ENCODE measurements at places on chromosomes 1 and 21.

DNA sequence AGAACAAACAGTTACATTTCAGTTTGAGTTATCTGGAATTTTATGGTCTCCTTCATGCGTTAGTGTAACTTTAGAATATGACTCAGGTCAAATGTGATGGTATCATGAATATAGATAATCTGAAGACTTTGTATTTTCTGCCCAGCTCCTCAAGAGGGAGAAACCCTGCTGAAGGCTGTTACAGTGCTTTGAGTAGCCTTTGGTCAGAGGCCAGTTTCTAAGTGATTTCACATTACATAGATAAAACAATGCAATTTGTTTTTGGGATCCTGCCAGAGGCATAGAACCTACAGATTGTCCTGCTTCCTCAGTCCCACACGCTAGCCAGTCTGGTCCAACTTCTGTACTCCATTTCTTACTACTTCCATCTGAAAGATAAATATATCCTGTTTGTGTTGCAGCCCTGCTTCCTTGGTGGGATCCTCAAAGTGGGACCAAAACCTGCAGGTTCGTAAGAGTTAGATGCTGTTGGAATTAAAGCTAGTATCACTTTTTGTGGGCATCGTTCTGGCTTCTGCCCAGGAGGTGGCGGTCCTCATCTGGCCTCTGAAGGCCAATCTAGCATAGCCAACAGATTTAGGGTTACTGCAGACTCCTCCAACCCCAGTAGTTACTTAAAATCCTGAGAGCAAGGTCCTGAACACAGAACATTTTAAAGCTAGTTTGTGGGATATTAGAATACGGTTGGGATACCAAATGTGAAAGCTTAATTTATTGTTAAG is 645.8 kb upstream of the USP24 start:
- no peak for DNase-seq

- DNase-seq = no peak
Observed at GRCh38 chr1:80910426-80910825, 890.3 kb upstream of the ADGRL2 start.

DNA sequence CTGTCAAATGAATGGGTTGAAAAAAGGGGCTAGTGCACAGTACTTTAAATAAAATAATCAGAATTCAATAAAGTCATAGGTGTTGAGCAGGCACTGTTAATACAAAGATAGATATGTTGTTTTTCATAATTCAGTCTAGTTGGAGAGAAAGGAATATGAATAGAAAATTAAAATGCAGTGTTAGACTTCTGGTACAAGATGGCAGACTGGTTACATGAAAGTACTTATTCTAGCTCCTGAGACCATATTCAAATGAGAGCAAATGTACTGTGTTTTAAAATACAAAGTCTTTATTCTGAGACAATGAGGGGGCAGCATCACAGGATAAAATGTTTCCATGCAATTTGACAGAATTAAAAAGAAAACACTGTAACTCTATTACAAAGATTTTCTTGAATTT is 542.1 kb downstream of the COL11A1 start:
- DNase-seq = no peak

DNA sequence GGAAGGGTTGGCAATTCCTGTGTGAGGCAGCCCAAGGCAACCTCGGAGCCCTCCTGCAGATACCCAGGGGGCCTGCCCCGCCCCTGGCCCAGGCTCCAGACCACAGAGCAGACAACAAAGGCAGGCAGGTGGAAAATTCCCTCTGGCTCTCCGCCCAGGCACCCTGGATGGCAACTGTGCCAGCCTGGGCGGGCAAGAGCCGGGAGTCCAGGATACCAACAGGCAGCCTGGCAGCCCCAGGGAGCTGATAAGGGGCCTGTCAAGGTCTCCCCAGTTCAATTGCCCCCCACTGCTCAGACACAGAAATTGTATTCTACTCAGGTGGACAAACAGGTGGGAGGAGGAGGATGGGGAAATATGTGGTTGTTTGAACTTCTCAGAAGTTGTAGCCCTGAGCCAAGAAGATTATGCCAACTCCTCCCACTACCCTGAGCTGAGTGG is 15.4 kb upstream of the GPR37L1 start:
- DNase-seq = no peak

GRCh38 chr21:36478207-36478701 is 1.7 kb downstream of the CLDN14 start:
- no peak for DNase-seq

GRCh38 chr1:14997646-14998276 is 155.8 kb upstream of the TMEM51 start:
- DNase-seq = no peak

DNA sequence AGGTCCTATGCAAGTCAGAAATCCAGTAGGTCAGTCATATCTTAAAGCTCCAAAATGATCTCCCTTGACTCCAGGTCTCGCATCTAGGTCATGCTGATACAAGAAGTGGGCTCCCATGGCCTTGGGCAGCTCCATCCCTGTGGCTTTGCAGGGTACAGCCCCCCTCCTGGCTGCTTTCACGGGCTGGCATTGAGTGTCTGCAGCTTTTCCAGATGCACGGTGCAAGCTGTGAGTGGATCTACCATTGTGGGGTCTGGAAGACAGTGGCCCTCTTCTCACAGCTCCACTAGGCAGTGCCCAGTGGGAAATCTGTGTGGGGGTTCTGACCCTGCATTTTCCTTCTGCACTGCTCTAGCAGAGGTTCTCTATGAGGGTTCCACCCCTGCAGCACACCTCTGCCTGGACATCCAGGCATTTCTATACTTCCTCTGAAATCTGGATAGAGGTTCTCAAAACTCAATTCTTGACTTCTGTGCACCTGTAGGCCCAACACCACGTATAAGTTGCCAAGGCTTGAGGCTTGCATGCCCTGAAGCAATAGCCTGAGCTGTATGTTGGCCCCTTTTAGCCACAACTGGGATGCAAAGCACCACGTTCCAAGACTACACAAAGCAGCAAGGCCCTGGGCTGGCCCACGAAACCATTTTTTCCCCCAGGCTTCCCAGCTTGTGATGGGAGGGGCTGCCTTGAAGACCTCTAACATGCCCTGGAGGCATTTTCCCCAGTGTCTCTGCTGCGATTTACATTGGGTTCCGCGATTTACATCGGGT is 472.7 kb downstream of the NPHP4 start:
- no peak for DNase-seq

DNA sequence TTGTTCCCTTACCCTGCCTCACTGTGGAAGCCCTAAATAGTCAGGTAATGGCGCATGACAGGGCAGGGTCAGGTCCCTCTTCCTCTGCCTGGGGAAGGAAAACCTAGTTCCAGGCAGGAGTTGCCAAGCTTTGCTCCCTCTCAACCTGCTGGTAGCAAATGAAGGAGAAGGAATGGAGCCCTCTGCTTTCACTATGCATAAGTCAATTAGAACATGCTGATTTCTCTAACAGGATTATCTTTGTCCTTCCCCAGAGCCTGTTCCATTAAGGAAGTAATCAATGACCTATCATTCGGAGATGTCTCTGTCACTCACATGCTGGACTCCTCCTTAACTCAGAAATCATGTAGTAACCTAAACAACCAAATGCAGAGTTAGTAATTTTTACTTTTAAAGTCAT is 161.8 kb upstream of the NFIA start:
- DNase-seq = no peak

DNA sequence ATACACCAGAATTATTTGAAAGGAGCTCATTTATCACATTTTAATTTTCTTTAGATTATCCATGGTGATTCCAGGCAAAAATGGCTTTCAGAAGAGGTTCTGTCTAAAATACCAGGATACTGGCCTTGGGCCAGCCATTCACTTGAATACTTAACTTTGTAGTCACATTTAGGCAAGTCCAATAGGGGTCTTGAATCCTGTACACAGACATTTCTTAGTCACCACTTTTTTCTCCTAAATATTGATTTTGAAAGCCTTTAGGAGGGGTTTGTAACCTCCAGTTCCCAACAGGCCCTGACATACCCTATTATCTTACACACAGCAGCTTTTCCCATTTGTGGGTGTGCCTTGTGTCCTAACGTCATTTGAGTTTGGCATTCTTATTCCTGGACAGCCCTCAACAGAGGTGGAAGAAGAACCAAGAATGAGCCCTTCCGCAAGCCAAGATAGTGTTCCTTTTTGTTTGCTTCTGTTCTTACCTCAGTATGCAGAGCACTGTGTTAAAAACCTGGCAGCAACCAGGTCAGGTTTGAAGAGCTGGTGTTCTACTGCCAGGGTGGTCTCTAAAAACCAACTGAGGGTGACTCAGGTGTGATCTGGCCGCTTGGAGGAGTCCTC is 19.5 kb downstream of the MAP3K7CL start:
- DNase-seq = no peak

GRCh38 chr1:34736692-34737091 is 18.2 kb upstream of the GJB5 start:
- no peak for DNase-seq

GRCh38 chr1:151802372-151802771 is 2.8 kb downstream of the LINGO4 start:
- no peak for DNase-seq

DNA sequence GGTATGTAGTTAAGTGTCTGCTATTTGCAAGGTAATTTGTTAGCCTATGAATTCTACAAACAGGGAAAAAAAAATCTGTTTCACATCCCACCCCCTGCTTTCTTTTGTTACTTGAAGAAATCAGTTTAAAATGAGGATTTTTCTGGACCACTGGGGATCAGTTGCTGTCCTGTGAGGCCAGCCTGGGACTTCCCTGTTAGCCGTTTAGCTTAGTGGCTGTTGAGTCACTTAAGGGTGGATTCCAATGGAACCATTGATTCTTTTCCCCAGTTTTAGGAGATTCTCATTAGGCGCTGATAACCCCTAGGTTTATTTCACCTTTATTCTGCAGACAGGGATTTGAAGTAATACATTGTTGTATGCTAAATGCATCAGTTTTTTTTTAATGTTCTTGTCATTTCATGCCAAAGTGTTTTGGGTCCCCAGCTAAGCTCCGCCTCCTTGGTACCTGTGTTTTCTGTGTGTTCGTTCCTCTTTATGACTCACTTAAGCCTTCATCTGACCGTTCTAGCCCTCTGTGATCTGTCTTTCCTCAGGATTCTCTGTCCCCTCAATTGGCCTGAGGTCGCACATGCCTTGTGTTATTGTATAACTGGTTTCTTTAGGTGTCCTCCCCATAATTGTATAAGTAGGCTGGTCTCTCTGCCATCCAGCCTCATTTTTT is 59.3 kb downstream of the NOS1AP start:
- DNase-seq = no peak

DNA sequence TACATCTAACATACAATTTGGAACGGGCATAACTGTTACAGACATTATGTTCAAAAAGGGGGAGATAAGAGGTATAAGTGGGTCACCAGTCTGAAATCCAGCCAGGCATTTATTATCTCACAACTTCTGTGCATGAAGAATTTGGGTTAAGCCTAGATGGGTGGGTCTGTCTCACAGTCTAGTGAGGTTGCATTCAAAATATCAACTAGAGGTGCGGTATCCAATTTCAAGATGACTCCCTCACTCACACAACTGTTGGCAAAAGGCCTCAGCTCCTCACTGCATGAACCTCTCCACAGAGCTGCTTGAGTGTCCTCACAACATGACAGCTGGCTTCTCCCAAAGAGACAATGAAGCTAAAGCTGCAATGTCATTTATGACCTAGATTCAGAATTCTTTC is 4.7 kb downstream of the AUNIP start:
- no peak for DNase-seq

DNA sequence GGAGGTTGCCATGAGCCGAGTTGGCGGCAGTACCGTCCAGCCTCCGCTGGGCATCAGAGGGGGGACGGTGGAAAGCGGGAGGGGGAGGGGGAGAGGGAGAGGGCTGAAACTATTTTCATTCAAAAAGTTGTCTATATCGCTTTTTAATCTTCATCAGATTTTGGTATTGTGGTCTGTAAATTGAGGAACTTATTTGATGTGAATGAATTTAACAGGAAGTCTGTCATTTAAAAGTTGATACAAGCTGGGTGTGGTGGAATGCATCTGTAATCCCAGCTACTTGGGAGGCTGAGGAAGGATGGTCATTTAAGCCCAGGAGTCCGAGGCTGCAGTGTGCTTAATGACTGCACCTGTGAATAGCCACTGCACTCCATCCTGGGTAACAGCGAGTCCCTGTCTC is 3.0 kb upstream of the EPHX4 start:
- DNase-seq = no peak

- DNase-seq = no peak
Observed at GRCh38 chr1:106225403-106225802, 831.1 kb upstream of the PRMT6 start.

DNA sequence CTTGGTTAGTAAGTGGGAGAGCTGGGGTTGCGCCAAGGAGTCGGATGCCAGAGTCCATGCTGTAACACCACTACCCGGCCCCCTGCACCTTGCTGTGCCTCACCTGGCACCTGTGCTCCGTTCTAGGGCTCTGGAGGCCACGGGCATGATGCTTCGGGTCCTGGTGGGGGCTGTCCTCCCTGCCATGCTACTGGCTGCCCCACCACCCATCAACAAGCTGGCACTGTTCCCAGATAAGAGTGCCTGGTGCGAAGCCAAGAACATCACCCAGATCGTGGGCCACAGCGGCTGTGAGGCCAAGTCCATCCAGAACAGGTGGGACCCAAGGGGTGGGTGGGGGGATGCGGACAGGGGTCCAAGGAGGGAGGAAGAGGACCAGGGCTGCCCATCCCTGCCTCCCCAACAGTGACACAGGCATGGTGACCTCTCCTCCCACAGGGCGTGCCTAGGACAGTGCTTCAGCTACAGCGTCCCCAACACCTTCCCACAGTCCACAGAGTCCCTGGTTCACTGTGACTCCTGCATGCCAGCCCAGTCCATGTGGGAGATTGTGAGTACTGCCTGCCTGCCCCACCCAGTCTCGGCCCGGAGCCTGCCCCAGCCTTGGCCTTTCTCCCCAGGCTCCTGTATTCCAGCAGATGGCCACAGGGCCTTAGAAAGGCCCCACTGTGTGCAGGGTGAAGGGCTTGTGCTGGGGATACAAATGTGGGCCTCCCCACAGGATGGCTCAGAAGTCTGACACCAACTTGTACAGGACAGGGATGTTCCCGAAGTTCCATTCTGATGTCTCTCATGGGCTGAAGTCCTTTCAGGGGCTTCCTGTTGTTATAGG is 9.6 kb upstream of the HTR6 start:
- no peak for DNase-seq

DNA sequence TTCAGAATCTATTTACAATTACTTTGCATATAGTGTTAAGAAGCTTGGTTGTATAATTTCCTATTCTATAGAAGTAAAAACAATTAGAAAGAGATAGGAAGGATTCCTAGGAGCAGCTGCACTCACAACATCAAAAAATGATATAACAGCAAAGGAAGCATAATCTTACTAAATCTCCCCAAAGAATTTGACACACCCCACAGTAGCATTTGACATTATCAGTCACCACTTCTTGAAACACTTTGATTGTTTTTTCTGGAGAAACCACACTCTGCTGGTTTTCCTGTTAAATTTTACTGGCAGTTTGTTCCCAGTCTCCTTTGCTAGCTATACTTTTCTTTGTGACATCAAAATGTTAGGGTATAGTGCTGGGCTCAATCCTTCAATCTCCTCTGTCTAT is 100.8 kb upstream of the KIAA1614 start:
- no peak for DNase-seq

- no peak for DNase-seq
Observed at GRCh38 chr1:170790175-170790574, 126.2 kb downstream of the PRRX1 start.

DNA sequence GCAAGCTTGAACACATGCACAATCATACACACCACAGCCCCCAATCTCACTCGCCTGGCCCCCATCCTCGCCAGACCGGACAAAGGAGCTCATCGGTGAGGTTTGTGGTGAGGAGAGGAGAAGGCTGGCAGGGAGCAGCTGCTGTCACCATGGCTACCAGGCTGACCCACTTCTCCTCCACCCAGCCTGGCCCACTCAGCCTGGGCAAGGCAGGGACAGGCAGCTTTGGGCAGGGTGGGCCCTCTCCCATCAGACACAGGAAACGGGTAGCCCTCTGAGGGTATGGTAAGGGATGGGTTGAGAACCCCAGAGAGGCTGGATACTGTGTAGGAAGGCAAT is 15.9 kb downstream of the RIMS3 start:
- DNase-seq = no peak

GRCh38 chr1:201356701-201357100 is 20.8 kb downstream of the TNNT2 start:
- no peak for DNase-seq
